Activated CD4-positive, alpha-beta T cell treated with anti-CD3 and anti-CD28 coated beads for 36 hours (primary cell): ENCODE measurements at places on chromosomes 11 and 22. TPM values are rescaled to one million over a fixed set of nuclear protein-coding genes. Genes with fewer than 3 reads are reported as not detected.

DNA sequence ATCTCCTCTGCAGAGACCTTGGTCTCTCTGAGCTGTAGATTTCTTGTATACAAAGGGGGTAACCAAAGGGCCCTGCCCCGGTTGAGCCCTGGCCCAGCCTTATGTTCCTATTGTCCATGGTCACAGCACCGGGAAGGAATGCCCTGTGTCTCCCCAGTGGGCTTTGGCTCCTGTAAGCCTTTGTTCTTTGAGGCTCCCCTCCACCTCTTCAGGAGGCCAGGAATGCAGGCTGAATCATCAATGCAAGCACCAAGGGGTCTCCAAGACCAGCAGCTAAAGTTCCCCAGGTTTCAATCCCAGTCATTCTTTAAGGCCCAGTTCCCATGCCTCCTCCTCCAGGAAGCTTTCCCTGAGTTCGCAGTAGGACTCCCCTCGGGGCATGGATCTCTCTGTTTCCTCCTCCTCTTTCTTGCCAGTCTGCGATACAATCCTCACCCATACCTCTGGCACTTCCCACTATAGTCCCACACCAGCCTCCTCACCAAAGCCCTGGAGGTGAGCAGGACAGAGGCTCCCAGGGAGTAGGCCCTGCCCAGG is 29.2 kb upstream of the KLHL35 start:
- no peak overlapping the region for H3K27ac ChIP-seq
- H3K36me3 ChIP-seq = no peaks in the 10 kb centered on the region
- no peak overlapping the region for H3K4me3 ChIP-seq
- no peaks in the 10 kb centered on the region for H3K4me1 ChIP-seq
- DNase-seq = no peak

- H3K4me3 ChIP-seq = no peak overlapping the region
- H3K4me1 ChIP-seq = no peaks in the 10 kb centered on the region
Measured at GRCh38 chr11:19793326-19793725, 80.7 kb downstream of the NAV2 start.

DNA sequence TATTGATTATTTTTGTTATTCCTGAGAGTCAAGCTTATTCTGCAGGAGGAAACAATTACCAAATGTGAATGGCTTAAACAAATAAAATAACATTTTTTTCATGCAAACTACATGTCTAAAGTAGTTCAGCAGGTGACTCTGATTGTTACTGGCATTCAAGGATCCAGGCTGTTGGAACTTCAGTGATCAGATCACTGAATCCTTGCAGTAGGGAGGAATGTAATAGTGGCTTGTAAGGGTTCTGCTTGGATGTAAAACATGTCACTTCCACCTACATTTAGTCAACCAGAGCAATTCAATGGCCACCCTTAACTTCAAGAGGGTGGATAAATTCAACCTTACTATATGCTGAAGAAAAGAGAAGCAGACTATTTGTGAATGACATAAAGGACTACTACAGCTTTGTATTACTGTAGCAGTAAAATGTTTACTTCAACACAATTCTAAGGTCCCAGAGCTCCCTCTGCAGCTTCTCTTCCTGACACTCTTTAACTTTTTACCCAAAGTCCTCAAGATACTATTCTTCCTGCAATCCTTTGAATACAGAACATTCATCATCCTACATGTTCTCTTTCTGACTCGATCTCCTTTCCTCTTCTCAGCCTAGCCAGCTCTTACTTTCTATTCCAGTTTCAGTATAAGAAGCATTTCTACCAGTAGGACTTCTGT is 284.0 kb downstream of the LRRC4C start:
- no peak for DNase-seq
- no peak overlapping the region for H3K27ac ChIP-seq
- H3K27me3 ChIP-seq = no peaks in the 10 kb centered on the region
- no peak overlapping the region for H3K4me3 ChIP-seq
- H3K36me3 ChIP-seq = no peaks in the 10 kb centered on the region
- no peaks in the 10 kb centered on the region for H3K4me1 ChIP-seq

- H3K4me3 ChIP-seq = no peak overlapping the region
- no peaks in the 10 kb centered on the region for H3K36me3 ChIP-seq
- peaks cover 9% of the 10 kb centered on the region for H3K4me1 ChIP-seq
- peaks cover 2% of the 10 kb centered on the region for H3K27me3 ChIP-seq
- no peak for DNase-seq
- H3K27ac ChIP-seq = no peak overlapping the region
Measured at GRCh38 chr11:64660706-64661105, 62.3 kb downstream of the NRXN2 start.

Gene MYO7A
- 0.48 TPM for total RNA-seq

- H3K27me3 ChIP-seq = peaks cover 2% of the 10 kb centered on the region
- no peaks in the 10 kb centered on the region for H3K4me1 ChIP-seq
- no peak overlapping the region for H3K27ac ChIP-seq
- H3K36me3 ChIP-seq = no peaks in the 10 kb centered on the region
- no peak for DNase-seq
Measured at GRCh38 chr11:131595797-131596196, 225.4 kb downstream of the NTM start.

DNA sequence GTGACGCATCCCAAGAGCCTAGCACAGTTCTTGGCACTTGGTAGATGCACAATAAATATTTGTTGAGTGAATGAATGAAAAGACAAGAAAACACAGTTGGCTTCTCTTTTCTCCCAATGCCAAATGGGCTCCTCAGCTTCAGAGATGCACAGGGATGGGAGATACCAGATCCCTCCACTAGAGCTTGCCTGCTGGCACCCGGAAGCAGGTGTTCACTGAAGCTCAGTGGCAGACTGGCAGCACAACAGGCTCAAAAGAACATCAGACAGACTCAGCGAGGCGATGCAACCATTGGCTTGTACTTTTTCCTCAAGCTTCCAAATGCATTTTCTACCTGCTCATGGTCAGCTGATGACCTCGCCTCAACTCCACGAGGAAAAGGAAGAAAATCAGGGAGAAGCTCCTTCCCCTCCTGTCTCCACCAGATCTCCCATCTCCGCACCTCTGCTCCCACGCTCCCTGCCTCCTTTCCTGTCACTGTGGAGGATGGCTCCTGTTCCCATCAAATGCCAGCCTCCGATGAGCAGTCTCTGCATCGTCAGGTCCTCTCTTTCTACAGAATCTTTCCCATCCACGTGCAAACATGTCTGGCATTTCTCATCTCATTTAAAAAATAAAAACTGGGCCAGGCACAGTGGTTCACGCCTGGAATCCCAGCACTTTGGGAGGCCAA is 5.8 kb downstream of the RAPSN start:
- H3K36me3 ChIP-seq = no peaks in the 10 kb centered on the region
- DNase-seq = no peak
- H3K27me3 ChIP-seq = no peaks in the 10 kb centered on the region
- H3K4me1 ChIP-seq = no peaks in the 10 kb centered on the region

Gene PIH1D2
- 0.61 TPM for total RNA-seq

Gene OR5T3
- not detected for total RNA-seq

Gene RASSF10
- not detected for total RNA-seq

DNA sequence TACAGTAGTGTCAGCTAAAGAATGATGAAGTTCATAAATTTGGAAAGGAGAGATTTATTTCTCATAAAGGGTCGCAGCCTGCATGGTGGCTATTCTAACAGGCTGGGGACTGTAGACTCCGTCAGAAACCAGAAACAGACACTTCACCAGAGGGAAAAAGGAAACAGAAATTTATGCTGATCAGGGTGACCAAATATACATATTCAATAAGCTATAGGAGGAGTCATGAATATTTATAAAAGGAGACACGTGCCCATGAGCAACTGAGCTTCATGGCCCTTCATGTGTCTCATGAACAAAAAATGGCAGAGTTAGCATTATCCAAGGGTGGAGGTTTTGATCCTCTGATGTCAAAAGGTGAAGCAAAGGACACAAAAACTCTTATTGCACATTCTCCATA is 392.1 kb downstream of the LARGE1 start:
- H3K4me1 ChIP-seq = no peaks in the 10 kb centered on the region
- no peak for DNase-seq
- no peaks in the 10 kb centered on the region for H3K36me3 ChIP-seq
- H3K4me3 ChIP-seq = no peak overlapping the region
- no peaks in the 10 kb centered on the region for H3K27me3 ChIP-seq

- H3K36me3 ChIP-seq = no peaks in the 10 kb centered on the region
- H3K27me3 ChIP-seq = no peaks in the 10 kb centered on the region
- no peaks in the 10 kb centered on the region for H3K4me1 ChIP-seq
- no peak overlapping the region for H3K27ac ChIP-seq
- no peak overlapping the region for H3K4me3 ChIP-seq
Measured at GRCh38 chr11:83655976-83656375, 369.8 kb upstream of the CCDC90B start.

DNA sequence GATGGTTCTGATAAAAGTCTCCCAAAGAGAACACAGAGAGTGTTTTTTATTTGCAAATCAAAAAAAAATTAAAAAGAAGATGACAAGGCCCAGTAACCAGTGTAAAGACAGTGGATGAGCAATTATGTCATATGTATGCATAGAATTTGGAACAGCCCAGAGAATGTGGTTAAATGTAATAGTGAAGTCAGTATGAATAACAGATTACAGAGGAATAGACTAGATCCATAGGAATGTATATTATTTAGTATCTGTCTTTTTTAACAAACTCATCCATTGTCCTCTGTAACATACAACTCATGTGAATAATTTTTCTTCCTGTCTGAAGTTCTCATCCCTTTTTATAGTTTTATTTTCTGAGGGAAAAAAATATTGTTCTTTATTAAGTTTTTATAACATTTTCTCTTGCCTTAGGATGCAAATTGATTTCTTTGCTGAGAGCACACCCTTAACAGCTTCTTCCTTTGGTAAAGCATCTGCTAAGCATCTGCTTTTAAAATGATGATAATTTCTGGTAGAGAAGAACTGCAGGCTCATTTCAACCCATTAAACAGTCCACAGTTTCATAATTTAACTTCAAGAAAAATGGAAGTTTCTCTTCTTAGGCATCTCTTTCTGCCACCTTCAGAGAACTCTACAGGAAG is 266.5 kb upstream of the MTNR1B start:
- no peaks in the 10 kb centered on the region for H3K27me3 ChIP-seq
- no peaks in the 10 kb centered on the region for H3K36me3 ChIP-seq
- H3K4me1 ChIP-seq = no peaks in the 10 kb centered on the region
- DNase-seq = no peak
- no peak overlapping the region for H3K4me3 ChIP-seq

DNA sequence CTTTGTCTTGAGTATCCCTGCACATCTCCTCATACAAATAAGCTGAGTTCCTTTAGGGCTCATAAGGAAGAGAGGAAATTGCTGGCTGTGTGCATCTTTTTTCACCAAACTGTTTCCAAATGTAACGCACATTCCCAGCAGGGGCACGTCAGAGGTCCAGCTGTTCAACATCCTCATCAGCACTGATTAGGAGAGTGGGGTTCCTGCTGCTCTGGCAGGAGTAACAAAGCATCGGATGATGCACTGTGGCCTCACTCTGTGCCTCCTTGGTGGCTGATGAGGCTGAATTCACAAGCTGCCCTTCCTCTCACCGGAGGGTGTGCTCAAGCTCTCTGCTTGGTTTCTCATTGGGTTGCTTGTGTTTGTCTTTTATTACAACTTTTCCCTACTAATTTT is 35.5 kb upstream of the SLC25A1 start:
- no peaks in the 10 kb centered on the region for H3K36me3 ChIP-seq
- peaks cover 4% of the 10 kb centered on the region for H3K27me3 ChIP-seq
- H3K4me3 ChIP-seq = no peak overlapping the region
- H3K4me1 ChIP-seq = peaks cover 3% of the 10 kb centered on the region
- no peak for DNase-seq

DNA sequence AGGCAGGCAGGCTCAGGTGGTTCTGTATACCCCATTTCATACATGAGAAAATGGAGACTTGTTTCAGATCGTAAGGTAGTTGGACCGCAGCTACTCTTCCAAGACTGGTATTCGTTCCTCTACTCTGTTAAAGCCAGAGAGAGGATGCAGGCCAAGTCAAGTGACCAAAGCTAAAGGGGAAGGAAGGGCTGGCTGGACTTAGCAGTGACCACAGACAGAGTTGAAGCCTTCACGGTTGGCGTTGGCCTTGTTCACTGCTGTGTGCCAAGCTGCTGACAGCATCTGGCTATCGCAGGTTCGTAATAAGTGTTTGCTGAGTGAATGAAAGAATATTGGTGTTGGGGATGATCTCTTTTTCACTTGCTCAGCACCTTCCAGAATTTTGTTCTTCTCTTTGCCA is 64.2 kb downstream of the PTPRJ start:
- H3K27ac ChIP-seq = no peak overlapping the region
- peaks cover 2% of the 10 kb centered on the region for H3K36me3 ChIP-seq
- no peak for DNase-seq
- peaks cover 55% of the 10 kb centered on the region for H3K4me1 ChIP-seq
- H3K4me3 ChIP-seq = no peak overlapping the region

DNA sequence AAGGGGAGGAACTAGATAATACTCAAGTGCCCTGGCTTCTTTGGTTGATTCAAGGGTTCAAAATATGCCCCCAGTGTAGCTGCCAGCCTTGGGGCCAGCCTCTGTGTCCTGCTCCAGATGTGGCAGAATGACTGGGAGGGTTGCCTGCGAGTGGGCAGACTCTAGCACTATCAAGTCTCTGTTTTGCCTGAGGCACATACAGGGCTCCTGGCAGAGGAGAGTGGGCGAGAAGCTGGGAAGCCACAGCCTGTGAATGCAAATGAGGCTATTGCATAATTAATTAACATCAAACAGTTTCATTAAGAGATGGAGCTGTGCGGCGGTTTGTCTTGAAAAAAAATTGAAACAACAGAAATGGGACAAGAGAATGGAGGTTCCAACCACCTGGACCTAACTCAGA is 50.8 kb downstream of the BUD13 start:
- no peak overlapping the region for H3K27ac ChIP-seq
- no peak for DNase-seq
- H3K4me1 ChIP-seq = no peaks in the 10 kb centered on the region
- no peak overlapping the region for H3K4me3 ChIP-seq

DNA sequence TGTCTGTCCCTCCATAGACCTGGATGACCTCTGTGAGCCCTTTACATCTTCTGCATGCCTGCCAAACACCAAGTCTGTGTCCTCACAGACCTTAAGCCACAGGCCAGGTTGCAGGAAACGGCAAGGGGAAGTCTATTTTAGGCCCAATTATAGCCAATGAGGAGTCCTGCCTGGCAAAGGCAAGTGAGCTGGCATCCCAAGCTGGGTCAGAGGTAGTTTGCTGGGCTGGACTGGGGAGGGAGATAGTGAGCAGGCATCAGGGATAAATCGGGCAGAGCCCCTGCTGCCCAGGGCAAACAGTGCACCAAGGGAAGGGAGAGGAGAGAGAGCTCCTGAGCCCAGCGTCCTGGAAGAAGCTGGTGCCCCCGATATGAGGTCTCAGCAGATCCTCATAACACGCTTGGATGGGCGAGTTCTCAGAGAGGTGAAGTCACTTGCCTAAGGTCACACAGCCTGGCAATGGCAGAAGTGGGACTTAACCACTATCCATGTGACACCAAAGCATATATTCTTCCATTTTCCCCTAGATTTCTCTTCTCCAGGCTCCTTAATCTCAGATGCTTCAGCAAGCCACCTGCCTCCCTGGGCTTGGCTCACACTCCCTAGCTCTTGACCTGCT is 3.7 kb upstream of the RELT start:
- no peak overlapping the region for H3K4me3 ChIP-seq
- H3K4me1 ChIP-seq = peaks cover 18% of the 10 kb centered on the region
- H3K36me3 ChIP-seq = peaks cover 5% of the 10 kb centered on the region

- no peak for DNase-seq
- H3K4me3 ChIP-seq = no peak overlapping the region
- H3K4me1 ChIP-seq = no peaks in the 10 kb centered on the region
- no peaks in the 10 kb centered on the region for H3K36me3 ChIP-seq
- H3K27ac ChIP-seq = no peak overlapping the region
Measured at GRCh38 chr22:25816522-25817059, 74.6 kb downstream of the MYO18B start.

Gene GCAT
- total RNA-seq = 21.3 TPM

Gene POU2AF2
- total RNA-seq = not detected
